ENCODE measurements at places on chromosomes 3 and 15.

DNA sequence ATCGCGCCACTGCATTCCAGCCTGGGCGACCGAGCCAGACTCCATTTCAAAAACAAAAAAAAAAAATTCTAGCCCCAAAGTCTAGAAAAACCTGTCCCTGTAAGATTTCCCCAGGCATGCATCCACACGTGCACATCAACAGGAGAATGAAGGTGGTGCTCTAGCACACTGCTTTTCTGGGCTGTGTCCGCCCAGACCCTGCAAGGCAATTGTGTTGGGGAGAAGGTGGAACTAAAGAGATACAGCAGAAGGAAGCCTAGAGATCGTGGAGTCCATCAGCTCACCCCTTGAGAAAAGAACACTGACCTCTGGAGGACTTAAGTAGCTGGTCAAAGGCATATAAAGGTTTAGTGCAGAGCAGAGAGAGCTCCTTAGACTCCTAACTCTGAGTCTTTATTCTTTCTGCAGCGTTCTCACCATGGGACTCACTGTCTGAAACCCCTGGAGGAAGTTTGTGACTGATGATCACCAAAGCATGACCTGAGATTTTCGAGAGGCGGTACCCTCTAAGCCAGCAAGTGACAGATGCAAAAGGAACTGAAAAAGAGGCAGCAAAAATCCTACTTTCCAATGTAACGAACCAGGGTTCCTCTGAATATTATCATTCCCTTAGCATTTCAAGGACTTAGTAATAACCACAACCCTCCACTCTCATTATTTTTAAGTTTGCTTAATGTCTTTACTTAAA lies 179.8 kb downstream of the MEX3B start:
- no peak for DNase-seq

GRCh38 chr3:20080956-20081554 lies 40.8 kb downstream of the KAT2B start:
- no peak for DNase-seq

GRCh38 chr3:77906102-77906709 lies 866.3 kb downstream of the ROBO2 start:
- no peak for DNase-seq

GRCh38 chr3:72517921-72518424 lies 330.3 kb downstream of the SHQ1 start:
- no peak for DNase-seq

All from Jurkat, Clone E6-1 (cell line).